HT1080 (cell line): ENCODE measurements at places on chromosomes 16 and 17. TPM values are rescaled to one million over a fixed set of nuclear protein-coding genes. Genes with fewer than 3 reads are reported as not detected.
A peak's percentile ranks its signal among the peaks of the same experiment; 100 is the strongest.

- no peak for DNase-seq
These were observed 253.2 kb upstream of the IRX5 start for GRCh38 chr16:54677308-54677950.

- DNase-seq = no peak
These were observed 93.4 kb downstream of the KANSL1 start for GRCh38 chr17:46099865-46100264.

GRCh38 chr16:90083139-90083538, 6.0 kb upstream of the PRDM7 start:
- DNase-seq = no peak

GRCh38 chr16:85168732-85169256, 56.5 kb upstream of the CIBAR2 start:
- DNase-seq = no peak

GRCh38 chr16:51708861-51709260, 557.8 kb upstream of the SALL1 start:
- no peak for DNase-seq

GRCh38 chr16:87853411-87854052, 15.8 kb downstream of the SLC7A5 start:
- peak; percentile 84 for DNase-seq

GRCh38 chr17:4293572-4293971, 29.8 kb upstream of the ANKFY1 start:
- DNase-seq = no peak

DNA sequence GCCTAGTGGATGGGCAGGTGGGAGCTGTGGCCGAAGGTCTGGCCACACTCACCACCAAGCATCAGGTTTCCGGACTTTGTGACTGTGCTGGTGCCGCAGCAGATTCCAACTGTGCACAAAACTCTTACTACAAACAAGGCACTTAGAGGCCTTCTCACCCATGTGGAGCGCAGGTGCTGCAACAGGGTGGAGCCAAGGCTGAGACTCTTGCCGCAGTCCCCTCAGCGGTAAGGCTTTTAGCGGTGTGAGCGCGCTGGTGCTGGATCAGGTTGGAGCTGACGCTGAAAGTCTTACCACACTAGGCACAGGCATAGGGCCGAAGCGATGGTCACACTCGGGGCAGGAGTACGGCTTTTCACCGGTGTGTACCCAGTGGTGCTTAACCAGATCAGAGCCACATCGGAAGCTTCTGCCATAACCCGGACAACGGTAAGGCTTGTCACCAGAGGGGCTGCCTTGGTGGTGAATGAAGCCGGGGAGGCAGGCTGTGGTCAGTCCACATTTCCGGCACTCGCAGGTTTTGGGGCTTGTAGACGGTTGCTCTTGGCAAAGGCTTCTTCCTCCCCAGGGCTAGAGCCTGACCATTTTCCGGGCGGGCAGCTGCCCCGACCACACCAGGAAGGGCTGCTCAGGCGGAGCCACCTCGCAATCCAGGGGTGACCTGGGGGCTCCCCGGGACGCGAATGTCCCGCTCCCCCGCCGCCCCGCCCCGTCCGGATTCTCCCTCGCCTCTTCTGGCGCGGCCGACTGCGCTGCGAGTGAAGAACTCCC, 1.0 kb upstream of the ARMC5 start:
- peak; percentile 56 for DNase-seq

DNA sequence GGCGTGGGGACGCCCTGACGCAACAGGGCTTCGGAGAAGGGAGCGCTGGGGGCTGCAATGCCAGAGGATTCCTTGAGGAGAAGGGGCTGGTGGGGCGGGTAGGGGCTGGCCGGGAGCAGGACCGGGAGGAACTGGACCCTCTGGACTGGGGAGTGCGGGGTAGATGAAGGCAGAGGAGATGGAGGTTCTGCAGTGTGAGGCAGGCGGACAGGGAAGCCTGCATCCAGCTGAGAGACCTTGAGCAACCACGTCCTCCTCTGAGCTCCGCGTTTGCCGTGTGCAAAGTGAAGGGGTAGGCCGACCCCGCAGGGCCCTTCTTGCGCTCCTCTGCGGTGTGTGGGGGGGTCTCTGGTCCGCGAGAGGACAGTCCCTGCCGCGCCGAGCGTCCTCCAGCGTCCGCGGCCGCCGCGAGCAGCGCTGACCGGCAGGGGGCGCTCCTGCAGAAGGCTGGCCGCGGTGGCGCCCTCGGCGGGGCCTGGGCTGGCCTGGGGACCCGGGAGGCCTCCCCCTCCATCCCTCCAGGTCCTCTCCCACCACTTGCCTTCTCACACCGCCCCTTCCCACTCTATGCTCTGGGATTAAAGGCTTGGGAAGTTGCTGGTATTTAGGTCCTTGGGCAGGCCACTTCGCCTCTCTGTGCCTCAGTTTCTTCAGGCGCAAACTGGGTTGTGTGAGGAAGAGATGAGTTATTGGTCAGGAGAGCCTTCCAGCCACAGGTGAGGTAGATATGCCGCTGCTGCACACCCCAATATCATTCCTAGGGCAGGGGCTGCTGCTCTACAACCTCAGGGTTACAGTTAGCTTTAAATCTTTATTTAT, 9.6 kb upstream of the WNT9B start:
- no peak for DNase-seq

GRCh38 chr17:27743281-27743885, 56.9 kb downstream of the NOS2 start:
- DNase-seq = no peak

GRCh38 chr16:56634715-56635440, 2.4 kb downstream of the MT1M start:
- DNase-seq = no peak

GRCh38 chr17:79993390-79994227, 42.1 kb downstream of the TBC1D16 start:
- no peak for DNase-seq

DNA sequence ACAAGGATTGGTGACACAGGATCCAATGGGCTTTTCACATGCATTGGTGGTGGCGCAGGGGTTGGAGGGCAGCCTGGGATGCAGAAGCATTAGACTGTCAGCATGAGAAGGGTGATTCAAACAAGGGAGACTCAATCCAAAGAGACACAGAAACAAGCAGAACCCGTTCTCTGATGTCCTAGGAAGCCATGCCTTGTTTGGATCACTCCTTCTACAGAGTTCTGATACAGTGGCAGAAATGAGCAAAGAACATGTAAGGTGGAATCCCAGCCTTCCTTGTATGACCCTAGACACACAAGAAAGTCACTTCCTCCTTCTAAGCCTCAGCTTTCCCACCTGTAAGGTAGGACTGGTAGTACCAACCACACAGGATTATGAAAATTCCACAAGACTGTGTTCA, 5.7 kb downstream of the KRT33B start:
- DNase-seq = no peak

The PITPNC1 gene
- 2.8 and 6.4 TPM in 2 replicates for total RNA-seq

The ODAD4 gene
- total RNA-seq = 0.10 TPM in 1 of 2 replicates, not detected in the other

The TNFRSF17 gene
- not detected in 2 replicates for total RNA-seq

The PHF12 gene
- total RNA-seq = 21.1 and 24.7 TPM in 2 replicates

The EFTUD2 gene
- total RNA-seq = 122 and 137 TPM in 2 replicates

The CD300A gene
- total RNA-seq = not detected in 2 replicates
